Activated naive CD4-positive, alpha-beta T cell treated with anti-CD3 and anti-CD28 coated beads, Interleukin-2, amount 50 U/mL, for 16 hours (primary cell): ENCODE measurements at places on chromosomes 3 and 15.

- DNase-seq: no peak
These were observed 26.7 kb upstream of the SLC41A3 start for GRCh38 chr3:126110431-126111125.

DNA sequence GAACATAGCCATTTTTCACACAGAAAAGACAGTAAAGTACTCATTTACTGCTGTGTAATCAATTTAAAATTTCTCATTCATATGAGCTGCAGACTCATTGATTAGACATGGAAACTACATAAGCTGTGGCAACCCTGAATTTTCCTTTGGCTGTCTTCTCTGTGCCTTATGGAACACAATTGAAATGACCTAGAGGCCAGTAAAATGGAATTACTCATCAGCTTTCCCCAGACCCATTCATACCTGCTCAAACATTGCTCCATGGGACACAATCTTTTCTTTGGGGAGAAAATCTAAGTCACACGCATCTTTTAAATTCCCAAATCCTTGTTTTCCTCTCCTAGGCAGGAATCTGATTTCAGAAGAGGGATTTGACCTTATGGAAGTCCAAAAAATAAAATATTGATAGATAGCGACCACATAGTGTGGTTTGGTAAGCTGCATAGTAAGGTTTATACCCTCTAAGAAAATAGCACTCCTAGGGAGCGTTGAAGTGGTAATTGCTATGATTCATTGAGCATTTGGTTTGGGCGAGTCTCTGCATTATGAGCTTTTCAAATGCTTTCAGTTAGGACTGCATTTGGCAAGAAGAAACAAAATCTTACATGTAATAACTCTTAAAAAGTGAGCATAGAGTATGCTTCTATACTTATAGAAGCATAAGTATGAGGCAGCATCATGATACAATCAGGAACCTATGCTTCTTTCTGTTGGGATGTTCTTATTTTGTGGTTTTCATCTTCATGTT is 243.4 kb upstream of the GADL1 start:
- no peak for DNase-seq

GRCh38 chr15:63872759-63873510 is 39.2 kb upstream of the HERC1 start:
- DNase-seq: no peak

- DNase-seq: no peak
These were observed 101.5 kb upstream of the MYO5C start for GRCh38 chr15:52397118-52397517.

- DNase-seq: no peak
These were observed 58.5 kb downstream of the DCUN1D1 start for GRCh38 chr3:182921665-182922355.
